ENCODE measurements at places on chromosomes 16 and 17.

DNA sequence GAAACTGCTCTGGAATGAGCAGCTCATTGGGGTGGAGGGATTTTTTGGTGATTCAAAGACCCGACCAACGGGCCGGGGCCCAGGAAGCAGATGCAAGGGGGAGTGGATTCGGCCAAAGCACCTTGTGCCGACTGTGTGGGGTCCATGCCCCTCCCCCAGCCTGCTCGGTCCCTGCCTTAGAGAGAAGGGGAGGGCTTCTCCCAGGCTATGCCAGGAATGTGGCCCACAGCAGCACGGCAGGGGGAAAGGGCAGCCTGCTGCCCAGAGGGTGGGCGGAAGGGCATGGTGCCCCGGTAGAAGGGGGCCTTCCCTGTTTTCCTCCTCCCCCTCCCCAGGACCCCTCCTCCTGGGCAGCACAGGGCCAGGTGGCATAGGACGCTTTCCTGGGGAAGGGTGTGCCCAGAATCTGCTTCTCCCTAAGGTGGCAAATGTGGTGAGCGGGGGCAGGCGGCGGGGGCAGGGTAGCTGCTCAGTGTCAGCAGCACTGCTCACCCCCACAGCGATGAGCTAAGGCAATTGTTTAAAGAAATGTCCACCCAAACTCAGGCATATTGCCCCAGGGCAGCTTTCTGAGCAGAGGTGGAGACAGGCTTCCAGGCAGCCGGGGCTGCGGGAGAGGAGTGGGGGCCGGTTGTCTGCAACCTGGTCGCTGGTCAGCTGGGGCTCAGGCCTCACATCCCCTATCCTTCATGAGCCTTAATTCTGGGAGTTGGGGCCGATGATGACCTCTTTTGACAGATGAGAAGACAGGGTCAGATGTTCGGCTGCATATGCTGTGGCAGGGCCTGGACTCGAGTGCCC, 33.9 kb upstream of the MLKL start:
- no peak for DNase-seq

GRCh38 chr16:12304861-12305596, 328.5 kb downstream of the SNX29 start:
- DNase-seq, result no peak

DNA sequence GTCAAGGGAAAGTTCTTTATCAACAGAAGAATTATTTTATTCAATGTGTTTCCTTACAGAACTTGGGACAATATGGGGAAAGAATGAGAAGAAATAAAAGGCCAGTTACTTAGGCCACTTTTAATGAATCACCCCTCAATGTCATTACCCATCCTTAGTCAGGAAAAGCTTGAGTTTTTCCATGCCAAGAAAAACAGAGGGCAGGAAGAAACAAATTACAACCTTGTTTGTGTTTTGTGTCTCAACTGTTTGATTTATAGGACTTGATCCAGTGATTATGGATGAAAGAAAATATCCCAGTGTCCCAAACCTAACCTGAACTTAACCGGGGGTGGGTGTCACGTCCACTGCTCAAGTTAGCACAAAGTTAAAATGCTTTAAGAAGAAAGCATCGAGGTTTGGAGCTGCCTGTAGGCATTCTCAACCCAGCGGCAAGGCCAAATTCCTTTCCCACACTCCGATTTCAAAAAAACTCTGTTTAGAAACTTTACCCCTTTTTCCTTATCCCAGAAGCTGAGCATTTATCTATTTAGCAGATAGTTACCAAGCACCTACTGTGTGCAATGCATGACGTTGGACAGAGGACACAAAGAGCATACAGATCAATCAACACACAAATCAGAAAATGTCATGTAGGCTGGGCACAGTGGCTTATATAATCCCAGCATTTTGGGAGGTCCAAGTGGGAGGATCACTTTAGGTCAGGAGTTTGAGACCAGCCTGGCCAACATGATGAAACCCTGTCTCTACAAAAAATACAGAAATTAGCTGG, 14.0 kb upstream of the CYB5B start:
- DNase-seq, result no peak

- DNase-seq, result no peak
Measured at GRCh38 chr17:40961591-40961990, 5.2 kb downstream of the KRT39 start.

DNA sequence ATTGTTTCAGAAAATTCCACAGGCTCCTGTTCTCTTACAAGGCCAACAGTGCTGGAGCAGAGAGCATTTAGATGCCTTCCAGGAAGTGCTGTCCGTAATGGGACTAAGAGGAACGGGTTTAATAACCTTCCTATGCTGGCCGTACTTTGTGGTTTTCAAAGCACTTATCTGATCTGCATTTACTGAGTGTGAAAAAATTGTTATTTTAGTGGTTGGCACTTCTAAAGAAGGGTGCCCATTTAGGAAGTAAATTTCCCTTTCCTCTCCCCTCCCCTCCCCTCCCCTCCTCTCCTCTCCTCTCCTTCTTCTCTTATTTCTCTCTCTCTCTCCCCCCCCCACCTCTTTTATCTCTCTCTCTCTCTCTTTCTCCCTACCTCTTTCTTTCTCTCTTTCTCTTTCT, 72.0 kb upstream of the DNAJA2 start:
- DNase-seq, result no peak

DNA sequence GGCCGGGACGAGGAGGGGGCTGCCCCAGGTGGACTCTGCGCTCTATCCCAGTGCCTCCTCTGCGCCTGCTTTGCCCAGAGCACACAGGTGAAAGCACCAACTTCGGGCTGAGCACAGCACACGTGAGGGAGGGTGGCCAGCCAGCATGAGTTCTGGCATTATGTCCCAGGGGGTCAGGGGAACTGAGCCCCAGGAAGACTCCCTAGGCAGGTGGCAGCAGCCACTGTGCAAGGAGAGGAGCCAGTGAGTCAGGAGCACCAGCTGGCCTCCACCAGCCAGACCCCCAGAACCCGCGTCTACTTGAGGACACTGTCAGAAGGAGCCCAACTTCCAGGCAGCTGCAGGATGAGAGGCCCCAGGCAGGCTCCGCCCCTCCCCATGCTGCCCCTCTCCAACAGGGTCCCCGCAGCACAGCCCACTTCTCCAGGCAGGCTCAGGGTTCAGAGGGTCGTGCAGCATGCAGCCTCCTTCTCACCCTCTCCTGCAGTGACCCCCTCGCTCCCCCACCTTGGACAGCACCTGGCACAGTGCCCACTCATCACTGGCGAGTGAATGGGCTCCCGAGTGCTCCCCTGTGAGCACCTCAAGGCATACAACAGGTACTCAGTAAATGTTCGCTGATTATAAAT, 44.2 kb upstream of the RASD1 start:
- DNase-seq, result no peak

- DNase-seq, result no peak
Measured at GRCh38 chr17:7443499-7444485, 1.1 kb upstream of the CHRNB1 start.

DNA sequence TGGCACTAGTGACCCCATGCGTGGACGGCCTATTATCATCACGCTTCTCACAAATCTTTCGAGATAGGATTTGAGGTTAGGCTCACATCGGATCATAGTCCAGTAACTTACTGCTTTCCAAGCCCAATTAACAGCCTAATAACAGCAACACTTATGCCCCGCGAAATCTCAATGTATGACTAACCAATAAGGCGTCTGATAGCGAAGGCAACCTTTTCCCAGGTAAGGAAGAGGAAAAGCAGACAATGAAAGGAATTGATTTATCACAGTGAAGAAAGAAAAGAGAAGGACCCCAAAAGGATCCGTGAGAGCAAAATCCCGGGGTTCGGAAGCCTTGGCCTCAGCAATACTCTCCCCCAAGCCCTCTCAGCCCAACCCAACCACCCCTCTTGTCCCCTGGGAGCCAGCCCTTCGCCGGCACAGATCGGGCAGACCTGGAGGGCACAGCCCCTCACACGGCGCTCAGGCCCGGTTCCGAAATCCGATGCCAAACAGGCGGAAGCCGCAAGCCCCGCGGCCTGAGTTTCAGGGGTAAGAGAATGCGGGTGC, 534 bp downstream of the GPATCH8 start:
- DNase-seq, result no peak

Measured in GM06990 (cell line).